Right kidney (tissue), 9 donors: ENCODE measurements at places on chromosomes 6 and 20.

- DNase-seq: no peak
These were observed 41.1 kb upstream of the ADGRG6 start for GRCh38 chr6:142260748-142261147.

DNA sequence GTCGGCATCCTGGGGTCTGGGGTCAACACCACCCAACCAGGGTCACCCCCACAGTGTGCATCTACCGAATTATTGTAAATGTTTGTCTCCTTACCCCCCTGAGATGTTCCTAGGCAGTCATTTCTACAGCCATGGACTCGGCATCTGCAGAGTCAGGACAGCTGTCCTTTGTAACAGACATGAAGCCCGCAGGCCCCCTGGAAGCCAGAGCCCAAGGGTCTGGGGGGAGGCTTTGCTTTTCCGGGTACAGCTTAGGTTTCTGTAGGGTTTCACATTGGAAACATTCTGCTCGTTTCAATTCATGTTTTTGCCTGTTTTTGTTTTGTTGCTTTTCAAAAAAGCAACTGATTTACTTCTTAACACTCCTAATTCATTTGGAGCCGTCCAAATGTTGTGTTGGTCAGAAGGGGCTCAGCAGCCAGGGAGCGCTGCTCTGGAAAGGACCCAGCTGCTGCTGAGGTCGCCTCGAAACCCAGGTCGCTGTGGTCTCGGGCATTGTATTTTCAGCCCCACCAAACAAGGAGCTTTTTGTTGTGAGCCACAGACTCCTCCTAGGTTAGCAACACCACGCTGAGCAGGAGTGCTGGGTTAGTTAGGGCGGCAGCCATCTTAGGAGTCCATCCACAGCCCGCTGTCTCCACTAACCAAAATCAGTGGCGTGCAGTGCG, 160.4 kb downstream of the TMEM242 start:
- DNase-seq: no peak

DNA sequence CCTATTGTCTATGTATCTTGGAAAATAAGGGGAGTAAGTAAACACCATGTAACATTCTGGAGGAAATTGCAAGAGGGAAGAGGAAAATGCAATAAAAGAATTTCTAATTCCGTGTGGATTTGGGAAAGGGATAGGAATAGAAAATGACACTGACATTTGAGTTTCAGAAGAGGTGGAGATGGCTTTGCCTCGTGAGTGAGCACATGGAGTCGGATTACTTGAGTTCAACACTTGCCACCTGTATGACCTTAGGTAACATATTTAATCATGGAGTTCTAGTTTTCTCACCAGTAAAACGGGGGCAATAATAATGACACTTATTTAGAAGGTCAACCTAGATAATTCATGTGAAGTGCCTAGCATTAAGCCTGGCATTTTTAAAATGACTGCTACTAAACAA, 10.8 kb upstream of the PBOV1 start:
- no peak for DNase-seq

DNA sequence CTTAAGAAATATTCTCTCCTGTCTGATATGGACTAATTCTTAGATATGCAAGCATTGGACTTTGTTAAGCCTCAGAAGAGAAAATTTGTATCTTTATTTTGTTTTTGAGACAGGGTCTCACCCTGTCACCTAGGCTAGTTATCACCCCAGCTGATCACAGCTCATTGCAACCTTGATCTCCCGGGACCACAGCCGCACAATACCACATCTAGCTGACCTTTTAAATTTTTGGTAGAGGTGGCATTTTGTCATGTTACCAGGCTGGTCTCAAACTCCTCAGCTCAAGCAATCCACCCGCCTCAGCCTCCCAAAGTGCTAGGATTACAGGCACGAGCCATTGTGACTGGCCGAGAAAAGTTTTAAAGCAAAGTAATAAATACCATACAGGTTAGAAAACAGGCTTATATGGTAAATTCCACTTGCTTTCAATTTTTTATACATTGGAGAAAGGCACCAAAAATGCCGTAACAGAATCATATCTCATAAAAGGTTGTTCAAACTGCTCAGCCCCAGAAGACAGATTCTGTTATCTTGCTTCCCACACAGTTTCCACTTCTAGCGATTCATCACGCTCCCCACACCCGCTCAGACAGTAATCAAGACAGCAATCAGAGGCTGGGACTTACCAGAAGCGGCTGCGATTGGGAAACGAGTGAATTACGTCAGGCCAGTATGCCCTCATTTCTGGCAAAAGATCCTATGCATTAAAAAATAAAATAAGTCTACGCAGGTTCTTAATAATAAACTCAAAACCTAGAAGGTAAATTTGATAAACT, 13.8 kb downstream of the RNASET2 start:
- no peak for DNase-seq

DNA sequence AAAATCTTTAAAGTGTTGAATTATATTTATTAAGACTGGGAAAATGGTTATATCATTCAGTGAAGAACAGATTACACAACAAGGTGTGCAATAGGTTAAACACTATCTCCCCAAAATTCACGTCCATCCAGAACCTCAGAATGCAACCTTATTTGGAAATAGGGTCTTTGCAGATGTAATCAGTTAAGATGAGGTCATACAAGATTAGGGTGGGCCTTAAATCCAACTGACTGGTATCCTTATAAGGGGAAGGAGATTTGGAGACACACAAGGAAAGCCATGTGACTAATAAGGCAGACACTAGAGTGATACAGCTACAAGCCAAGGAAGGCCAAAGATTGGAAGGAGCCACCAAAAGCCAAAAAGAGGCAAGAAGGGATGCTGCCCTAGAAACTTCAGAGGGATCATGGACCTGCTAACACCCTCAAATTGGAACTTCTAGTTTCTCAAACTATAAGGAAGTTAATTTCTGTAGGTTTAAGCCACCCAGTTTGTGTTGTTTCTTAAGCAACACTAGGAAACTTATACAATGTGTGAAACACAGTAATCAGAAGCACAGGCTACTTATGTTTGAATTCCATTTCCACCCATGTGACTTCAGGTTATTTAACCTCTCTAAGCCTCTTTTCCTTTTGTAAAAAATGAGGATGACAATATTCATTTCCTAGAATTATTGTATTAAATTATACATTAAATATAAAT, 16.9 kb downstream of the ILRUN start:
- DNase-seq: no peak
